Stimulated activated CD8-positive, alpha-beta memory T cell treated with anti-CD3 and anti-CD28 coated beads, Interleukin-4, amount 100 ng/mL, for 24 hours (primary cell): ENCODE measurements at places on chromosomes 11 and 22.

DNA sequence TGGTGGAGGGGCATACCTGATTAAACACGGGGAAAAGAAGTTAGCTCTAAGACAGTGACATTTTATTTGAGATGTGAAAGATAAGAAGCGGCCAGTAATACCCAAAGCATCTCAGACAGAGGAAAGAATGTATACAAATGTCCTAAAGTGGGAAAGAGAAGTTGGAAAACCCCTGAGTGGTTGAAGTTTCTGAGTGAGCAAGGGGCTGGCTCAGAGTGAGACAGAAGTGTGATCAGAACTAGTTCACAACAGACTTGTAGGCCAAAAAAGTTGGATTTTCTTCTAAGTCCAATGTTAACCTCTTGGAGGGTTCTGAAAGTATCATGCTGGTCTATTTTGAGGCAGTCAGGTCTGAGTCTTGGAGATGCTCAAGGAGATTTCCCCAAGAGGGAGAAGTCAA lies 608.7 kb downstream of the SOX6 start:
- DNase-seq = no peak

DNA sequence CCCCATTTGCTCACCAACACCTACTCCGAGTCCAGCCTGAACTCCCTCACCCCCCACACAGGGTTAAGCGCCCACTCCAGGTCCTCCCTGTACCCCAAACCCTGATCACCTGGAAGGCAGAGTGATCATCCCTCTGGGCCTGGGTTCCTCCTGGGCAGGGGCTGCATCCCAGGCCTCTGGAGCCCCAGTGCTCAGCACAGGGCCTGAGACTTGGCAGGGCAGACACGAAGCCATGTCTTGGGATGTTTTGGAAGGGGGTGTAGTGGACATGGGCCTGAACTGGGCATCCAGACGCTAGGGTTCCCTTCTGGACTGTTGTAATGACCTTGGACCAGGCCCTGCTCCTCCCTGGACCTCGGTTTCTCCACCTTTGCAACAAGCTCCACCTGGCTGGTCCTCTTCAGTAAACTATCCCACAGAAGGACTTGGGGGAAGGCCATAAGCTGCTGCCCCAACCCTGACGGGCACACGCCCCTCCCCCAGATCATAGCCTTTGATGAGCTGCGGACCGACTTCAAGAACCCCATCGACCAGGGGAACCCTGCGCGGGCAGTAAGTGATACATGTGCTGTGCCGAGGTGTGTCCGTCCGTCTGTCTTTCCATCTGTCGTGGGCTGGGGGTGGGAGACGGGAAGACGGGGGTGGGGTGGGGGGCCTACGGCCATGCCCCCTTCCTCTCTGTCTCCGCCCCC lies 3.9 kb downstream of the CNIH2 start:
- no peak for DNase-seq

DNA sequence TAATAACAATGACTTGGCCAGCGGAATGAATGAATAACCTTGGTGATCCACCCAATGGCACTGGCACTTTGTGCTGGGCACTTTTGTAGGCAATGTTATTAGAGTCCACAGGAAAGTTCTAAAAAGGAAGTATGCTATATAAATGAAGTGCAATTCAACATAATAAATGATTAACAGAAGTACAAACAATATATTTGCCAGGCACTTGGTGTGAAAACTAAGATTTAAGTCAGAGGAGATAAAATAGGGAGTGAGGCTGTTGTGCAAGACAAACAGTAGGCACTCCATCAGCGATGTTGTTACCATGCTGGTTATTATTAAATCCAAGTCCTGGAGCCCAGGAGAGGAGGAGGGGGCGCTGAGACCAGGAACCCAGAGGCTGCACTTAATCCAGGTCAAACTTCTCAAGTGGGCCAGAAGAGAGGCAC lies 173.8 kb downstream of the LARGE1 start:
- DNase-seq = no peak

DNA sequence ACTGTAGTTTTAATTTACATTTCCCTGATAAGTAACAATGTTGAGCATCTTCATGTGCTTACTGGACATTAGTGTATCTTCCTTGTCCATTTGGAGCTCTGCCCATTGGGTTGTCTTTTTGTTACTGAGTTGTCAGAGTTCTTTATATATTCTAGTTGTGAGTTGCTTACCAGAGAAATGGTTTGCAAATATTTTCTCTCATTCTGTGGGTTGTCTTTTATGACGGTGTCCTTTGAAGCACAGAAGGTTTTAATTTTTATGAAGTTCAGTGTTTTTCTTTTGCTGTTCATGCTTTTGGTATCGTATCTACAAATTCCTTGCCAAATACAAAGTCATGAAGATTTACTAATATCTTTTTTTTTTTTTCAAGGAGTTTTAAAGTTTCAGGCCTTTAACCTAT lies 42.4 kb downstream of the ZBTB44 start:
- DNase-seq = no peak

GRCh38 chr11:113881856-113882255 lies 6.5 kb upstream of the USP28 start:
- DNase-seq = no peak

- no peak for DNase-seq
Measured at GRCh38 chr11:81942646-81943045, 791.0 kb downstream of the FAM181B start.

- no peak for DNase-seq
Measured at GRCh38 chr11:41237382-41237781, 222.1 kb downstream of the LRRC4C start.

- DNase-seq = no peak
Measured at GRCh38 chr22:35631597-35631996, 14.5 kb upstream of the MB start.

DNA sequence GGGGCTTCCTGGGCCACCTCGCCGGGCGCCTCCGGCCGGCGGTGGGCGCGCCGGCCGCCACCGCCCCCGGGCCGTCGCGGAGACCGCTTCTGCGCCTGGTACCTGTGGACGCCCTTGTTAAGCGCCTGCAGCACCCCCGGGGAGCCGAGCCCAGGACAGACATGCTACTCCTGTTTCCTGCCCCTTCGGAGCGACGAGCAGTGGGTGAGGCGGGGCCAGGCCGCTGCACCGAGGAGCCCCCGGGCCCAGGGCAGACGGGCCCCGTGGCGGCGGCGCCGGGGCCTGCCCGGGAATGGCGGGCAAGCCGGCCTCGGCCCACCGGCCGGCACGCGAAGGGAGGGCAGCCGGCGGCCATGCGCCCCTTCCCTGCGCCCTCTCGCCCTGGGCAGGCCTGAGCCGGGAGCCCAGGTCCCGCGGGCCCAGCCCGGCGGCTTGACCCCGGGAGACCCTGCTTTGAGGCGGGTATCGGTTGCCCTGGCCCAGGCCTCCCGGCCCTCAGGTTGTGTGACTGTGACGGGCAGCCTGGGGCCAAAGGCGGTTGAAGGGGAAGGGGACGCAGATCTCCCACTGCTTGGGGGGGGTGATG lies 789 bp upstream of the KDM2A start:
- peak; percentile 30 for DNase-seq
